ENCODE measurements at places on chromosomes 7 and 10.

DNA sequence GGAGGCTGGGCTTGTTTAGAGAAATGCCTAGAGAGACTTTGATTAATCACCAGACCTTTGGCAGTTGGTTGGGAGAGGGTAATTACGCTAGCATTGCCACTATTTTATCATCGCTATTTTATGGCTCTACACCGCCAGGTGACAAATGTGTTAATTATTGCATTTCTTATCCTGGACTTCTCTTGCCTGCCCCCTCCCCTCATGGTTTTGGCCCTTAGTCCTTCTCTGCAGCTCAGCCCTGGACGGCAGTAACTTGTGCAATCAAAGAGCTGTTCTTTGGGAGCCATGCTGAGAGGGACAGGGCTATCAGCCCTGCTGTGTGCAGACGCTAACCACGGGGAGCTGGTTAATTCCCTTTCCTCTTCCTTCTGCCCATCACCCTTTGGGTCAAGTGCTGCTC lies 585.0 kb downstream of the AUTS2 start:
- DNase-seq = peak; percentile 14

- no peak for DNase-seq
These were observed 1.8 kb upstream of the CLDN15 start for GRCh38 chr7:101239191-101239950.

DNA sequence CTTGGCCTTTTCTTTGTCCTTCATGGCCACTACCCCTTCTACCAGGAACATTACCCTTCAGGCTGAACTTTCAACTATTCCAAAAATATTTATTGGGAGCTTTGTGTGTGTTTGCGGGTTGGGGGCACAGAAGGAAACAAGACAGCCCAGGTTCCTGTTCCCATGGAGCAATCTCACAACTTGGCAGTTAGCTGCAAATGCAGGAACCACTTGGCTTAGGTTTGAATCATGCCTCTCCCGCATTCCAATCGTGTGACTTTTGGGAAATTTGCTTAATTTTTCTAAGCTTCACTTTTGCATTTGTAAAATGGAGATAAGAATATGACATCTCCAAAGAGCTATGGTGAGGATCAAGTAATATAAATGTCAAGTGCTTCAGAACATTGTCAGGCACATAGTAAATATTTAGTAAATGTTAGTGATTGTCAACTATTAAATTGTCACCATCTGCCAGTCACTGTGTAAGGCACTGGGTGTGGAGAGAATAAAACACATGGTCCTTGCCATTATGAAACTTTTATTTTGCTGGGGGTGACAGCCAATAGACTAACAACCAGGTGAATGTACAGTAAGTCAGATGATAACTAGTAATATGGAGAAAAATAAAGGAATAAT lies 277.1 kb downstream of the SNX13 start:
- peak; percentile 67 for DNase-seq

- no peak for DNase-seq
These were observed 26.3 kb downstream of the ANKRD61 start for GRCh38 chr7:6057316-6058129.

DNA sequence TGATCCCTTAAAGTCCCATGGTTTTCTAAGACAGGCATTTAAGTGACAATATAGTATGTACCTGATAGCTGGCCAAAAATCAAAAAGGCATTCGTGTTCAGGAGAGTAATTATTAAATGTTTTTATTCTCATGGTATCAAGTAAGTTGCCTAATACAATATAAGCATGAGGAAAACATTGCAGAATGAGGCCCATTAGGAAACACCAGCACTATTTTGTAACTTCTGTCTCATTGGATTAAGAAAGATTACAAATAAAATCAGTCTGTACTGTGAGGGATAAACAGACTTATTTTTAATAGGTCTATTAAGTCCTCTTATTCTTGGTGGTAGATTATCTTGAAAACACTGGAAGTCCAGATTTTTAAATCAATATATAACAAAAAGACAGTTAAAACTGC lies 110.1 kb downstream of the SNX13 start:
- DNase-seq = no peak

Measured in astrocyte of the spinal cord (primary cell).